ENCODE measurements at places on chromosomes 7 and 10. TPM values are rescaled to one million over a fixed set of nuclear protein-coding genes. Genes with fewer than 3 reads are reported as not detected.

The RSBN1L gene
- 19.9 TPM for total RNA-seq

The ZCCHC24 gene
- 21.0 TPM for total RNA-seq

The METTL27 gene
- 2.3 TPM for total RNA-seq

The SSC4D gene
- 0.28 TPM for total RNA-seq

The TMEM236 gene
- total RNA-seq, result under 0.01 TPM

The HOXA13 gene
- total RNA-seq, result 5.7 TPM

The ADRB1 gene
- not detected for total RNA-seq

The LRRC18 gene
- total RNA-seq, result not detected

All from smooth muscle cell of bladder (primary cell).